ENCODE measurements at places on chromosomes 3 and 15. TPM values are rescaled to one million over a fixed set of nuclear protein-coding genes. Genes with fewer than 3 reads are reported as not detected.

SPINK8 gene
- not detected for polyA plus RNA-seq

CATSPER2 gene
- 9.4 TPM for polyA plus RNA-seq

DNA sequence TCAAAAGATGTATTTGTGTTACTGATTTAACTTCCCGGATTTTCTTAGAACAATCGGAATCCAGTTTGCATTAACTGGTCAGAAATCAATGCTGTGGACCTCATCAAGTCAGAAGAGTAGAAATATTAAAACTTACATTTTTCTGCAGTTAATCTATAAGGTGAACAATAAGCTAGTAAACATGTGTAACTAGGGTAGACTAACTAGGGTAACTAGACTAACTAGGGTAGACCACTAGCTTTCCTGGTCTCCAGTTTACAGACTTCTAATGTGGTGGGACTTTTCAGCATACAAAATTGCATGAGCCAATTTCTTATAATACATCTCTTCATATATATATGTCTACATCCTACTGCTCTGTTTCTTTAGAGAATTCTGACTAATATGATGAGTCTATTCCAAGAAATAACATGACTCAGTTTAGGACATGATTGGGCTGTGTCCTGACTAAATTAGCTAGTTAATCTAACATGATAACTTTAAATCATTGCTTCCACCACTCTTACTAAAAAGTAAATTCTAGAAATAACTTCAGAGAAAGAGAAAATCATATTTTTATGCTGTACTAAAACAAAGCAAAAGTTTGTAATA lies 5.3 kb downstream of the PLSCR2 start:
- DNase-seq = no peak

- no peak for DNase-seq
These were observed 134.1 kb downstream of the ISL2 start for GRCh38 chr15:76470691-76471090.

ATP8B4 gene
- polyA plus RNA-seq = 3.6 TPM

DNA sequence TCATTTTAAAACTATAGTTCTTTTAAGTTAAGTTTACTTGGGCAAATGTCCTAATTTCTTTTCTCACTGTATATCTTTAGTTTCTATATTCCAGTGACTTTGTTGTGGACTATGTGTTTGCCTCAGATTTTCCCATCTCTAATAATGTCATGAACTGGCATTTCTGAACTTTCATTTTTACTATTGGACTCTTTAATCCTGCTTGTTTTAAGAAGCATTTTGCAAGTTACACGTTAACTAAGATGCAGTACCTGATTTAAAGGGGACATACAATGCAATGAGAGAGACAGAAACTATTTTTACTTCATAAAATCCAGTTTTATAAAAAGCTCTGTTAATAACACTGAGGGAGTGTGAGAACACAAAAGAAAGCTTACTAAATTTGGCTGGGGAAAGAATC lies 58.6 kb upstream of the PHLDB2 start:
- no peak for DNase-seq

ZNF860 gene
- 3.4 TPM for polyA plus RNA-seq

ATP13A5 gene
- 0.22 TPM for polyA plus RNA-seq

DNA sequence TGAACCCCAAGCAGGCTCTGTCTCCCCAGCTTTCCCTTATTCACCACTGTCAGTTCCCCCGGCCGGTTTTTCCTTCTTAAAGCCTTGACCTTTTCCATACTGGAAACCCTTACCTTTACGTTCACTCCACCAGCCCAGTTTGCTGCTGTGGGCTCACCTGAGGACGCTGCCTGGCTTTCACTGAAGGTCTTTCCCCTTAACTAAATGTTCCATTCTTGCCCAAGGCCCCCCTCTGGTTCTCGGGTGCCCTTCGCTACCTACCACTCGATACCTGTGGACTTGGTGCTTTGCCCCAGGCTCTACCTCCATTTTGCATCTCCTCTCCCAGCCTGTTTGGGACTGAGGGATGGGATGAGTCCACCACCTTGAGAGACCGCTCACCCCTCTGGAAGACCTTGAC lies 851 bp downstream of the AP2M1 start:
- DNase-seq = no peak

TM4SF18 gene
- 23.6 TPM for polyA plus RNA-seq

GRCh38 chr3:53749448-53749847 lies 96.8 kb downstream of the CHDH start:
- DNase-seq = no peak

DNA sequence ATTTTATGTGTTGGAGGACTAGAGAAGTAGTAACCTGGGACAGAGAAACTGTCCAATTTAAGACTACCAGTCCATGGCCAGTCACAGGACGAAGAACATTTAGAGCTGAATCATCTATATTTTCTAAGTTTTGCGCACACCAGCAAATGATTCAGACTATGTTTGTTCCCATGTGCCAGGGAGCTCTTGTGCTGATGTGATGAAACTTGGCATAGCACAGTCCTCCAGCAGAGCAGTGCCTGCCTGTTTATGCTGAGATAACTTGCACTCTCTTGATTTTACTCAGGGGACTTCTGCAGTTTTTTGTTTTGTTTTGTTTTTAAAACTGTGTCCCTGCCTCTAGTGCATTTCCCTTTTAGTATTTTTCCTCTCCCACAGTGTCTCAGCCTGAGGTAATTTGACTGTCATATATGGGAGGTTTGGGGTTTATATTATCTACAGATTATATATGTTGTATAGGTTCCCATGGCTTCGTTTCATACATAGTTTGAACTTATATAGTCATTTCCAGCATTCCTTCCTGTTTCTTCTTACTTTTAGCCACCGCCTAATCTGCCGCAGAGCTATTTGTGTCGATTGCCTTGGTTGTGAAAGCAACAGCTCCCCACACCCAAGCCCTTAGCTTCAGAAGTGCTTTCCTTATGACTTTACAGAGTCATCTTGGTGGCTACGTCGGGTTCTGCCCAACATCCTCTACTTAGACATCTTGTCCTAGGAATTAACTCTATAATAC lies 45.5 kb downstream of the PPM1L start:
- DNase-seq = no peak

All from renal pelvis (tissue), 12 donors.